ENCODE measurements at places on chromosomes 12 and 14.
A peak's percentile ranks its signal among the peaks of the same experiment; 100 is the strongest.

- no peak for DNase-seq
Observed at GRCh38 chr12:48695859-48696258, 13.8 kb upstream of the KANSL2 start.

DNA sequence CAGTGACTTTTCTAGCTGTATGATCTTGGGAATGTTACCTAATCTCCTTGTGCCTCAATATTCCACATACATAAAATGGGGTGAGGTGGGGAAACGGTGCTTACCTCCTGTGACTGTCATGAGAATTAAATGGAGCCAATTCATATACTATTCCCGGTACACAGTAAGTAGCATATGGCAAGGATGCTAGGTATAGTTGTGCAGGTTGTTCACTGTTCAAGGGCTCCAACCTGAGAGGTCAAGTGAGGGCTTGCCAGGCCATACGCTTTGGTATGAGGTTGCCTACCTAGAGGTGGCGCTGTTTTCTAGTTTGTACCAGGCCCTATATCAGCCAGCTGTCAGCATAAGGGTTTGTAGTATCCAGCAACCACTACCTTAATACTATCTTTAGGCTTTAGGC is 3.6 kb upstream of the BATF start:
- DNase-seq, result no peak

- DNase-seq, result no peak
Observed at GRCh38 chr14:61752626-61753025, 9.6 kb upstream of the SNAPC1 start.

GRCh38 chr12:22121224-22121623 is 75.2 kb downstream of the CMAS start:
- no peak for DNase-seq

- DNase-seq, result no peak
Observed at GRCh38 chr12:54472494-54473262, 724 bp downstream of the GTSF1 start.

DNA sequence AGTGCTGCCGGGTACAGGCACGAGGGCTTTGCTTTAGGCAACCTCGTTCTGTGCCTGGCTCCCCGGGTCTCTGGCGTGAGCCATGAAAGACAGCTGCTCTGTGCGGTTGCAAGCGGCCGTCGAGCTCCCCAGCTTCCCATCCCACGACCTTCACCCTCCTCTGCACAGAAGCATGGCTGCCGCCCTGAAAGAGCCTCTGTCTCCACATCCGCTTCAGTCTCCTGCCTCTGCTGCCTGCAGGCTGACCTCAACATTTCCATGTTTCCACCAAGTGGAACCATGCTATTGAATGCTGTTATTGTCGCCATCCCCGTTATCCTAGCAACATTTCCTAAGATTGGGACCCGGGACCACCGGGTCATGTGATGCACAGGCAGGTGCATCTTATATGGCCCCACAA is 57.1 kb downstream of the KDM2B start:
- DNase-seq, result no peak

- peak; percentile 48 for DNase-seq
Observed at GRCh38 chr14:57189070-57189469, 79.6 kb downstream of the EXOC5 start.

DNA sequence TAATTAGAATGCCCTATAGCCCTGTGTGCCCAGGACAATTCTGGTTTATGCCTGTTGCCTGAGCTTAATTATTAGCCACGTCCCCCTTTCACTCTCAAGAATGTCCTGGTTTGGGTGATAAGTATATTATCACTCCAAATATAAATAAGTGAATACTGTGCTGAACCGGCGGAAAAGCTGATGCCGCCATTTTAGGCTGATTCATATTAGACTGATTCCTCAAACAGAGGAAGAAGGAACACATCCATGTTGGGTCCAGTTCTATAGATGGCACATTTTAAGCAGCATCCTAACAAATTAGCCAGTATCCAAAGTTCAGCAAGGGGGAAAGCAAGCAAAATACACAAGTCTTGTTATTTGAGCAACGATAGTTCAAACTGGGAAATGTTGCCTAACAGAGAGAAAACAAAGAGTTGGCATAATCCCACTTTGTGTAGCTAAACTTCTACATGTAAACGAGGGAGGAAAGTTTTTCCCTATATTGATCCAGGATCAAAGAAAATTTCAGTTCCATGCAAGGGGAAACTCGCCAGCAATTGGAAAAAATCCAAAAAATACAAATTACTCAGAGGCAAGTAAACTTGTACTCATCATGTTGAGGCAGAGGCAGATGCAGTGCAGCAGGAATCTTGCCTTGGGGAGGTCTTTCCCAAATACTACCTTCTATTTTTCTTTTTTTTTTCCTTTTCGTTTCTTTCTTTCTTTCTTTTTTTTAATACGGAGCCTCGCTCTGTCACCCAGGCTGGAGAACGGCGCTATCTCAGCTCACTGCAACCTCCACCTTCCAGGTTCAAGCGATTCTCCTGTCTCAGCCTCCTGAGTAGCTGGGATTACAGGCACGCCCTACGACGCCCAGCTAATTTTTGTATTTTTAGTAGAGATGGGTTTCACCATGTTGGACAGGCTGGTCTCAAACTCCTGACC is 96.2 kb downstream of the ITPR2 start:
- DNase-seq, result no peak

GRCh38 chr14:62158779-62159178 is 396.6 kb downstream of the SNAPC1 start:
- DNase-seq, result peak; percentile 24

- no peak for DNase-seq
Observed at GRCh38 chr12:129296671-129297070, 443.4 kb downstream of the GLT1D1 start.

- DNase-seq, result no peak
Observed at GRCh38 chr12:18206198-18206597, 55.1 kb upstream of the PIK3C2G start.

DNA sequence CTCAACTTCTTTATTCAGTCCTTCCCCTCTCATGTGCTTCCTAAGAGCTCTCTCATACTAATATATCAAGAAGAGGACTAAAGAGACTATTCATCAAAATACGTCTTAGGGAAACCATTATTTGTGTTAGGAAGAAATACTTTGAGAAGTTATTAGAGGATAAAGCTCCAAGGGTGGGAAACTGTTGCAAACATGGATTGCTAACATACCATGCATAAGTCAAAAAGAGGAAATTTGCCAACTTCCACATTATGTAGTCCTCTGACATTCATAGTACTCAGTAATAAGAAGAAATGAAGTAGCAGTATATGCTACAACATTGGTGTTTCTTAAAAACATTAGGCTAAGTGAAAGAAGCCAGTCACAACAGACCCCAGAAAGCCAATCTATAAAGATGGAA is 128.8 kb upstream of the CLEC14A start:
- no peak for DNase-seq

DNA sequence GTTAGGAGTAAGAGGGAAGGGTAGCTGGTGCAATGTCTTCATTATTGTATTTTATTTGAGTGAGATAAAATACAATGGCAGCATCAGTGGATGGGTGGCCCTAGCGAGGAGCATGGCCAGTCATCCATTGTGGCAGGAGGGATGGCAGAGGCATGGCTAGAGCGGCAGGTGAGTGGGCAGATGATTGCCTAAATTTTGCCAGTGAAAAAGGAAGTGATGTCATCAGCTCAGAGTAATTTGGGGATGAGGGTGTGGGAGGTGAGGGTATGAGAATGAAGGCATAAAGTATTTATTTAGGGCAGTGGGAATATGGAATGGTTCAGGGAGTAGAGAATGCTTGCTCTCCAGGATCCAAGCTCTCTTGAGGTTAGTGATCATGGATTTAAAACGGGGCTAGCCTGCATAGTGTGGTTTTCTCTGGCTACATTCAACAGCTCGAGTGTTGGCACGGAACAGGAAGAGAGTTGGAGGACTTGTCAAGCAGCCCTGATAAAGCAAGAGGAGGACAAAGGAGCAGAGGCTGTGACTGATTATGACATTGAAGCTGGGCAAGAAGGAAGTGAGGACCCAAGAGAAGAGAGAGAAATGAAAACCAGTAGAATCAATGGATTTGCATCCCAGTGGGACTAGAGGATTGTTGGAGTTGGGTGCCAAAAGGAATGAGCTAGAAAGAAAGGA is 18.7 kb upstream of the SERPINA6 start:
- no peak for DNase-seq

- DNase-seq, result no peak
Observed at GRCh38 chr12:25875661-25876060, 82.8 kb upstream of the RASSF8 start.

DNA sequence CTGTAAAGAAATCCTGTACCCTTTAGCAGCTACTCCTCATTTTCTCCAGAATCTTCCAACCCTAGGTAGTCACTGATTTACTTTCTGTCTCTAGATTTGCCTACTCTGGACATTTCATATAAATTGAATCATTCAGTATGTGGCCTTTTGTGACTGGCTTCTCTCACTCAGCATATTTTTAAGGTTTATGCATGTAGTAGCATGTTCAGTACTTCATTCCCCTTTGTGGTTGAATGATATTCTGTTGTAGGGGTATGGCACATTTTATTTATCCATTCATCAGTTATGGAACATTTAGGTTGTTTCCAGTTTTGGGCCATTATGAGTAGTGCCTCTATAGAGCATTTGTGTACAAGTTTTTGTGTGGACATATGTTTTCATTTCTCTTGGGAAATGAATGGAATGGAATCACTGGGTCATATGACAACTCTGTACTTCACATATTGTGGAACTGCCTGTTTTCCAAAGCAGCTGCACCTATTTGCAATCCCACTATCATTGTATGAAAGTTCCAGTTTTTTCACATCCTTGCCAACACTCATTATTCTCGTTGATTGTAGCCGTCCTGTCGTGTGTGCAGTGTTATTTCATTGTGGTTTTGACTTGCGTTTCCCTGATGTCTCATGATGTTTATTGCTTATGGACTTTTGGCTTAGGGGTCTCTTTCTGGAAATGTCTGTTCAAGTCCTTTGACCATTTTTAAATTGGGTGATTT is 57.2 kb downstream of the ATF7IP start:
- DNase-seq, result no peak

DNA sequence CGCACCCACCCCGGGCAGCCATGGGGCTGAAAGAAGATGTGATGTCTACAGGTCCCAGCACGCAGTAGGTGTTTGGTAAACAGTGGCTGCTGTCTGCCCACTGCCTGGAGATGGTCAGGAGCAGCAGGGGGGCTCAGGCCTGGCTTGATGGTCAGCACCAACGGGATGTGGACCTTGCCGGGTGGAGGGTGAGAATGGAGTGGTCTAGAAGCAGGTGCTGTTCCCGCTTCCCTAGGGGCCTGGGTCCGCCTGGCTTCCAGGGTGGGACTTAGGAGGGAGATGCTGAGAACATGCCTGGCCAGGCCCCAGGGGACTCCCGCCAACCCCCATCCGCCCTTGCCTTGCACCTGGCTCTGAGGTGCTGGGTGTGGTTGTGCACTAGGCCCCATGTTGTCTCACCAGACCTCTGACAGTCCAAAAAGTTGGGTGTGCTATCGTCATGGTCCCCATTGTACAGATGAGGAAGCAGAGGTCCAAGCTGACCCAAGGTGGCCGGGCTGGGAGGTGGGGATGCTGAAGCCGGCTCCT is 12.9 kb downstream of the FAM222A start:
- DNase-seq, result peak; percentile 15

GRCh38 chr14:20329355-20329754 is 3.7 kb downstream of the CCNB1IP1 start:
- DNase-seq, result no peak

DNA sequence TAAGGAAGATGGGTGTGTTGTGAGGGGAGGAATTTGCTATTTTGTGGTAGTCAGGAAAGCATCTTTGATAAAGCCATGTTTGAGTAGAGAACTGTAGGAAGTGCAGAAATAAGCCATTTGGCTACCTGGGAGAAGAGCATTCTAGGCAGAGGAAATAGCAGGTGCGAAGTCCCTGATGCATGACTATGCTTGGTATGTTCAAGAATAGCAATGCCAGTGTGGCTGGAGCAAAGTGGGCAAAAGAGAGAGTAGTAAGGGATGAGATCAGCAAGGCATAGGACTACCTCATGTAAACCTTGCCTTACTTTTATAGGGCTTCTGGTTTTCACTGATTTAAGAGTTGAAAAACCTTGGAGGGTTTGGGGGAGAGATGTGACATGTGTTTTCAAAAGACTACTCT is 365.5 kb upstream of the GARIN6 start:
- DNase-seq, result no peak

DNA sequence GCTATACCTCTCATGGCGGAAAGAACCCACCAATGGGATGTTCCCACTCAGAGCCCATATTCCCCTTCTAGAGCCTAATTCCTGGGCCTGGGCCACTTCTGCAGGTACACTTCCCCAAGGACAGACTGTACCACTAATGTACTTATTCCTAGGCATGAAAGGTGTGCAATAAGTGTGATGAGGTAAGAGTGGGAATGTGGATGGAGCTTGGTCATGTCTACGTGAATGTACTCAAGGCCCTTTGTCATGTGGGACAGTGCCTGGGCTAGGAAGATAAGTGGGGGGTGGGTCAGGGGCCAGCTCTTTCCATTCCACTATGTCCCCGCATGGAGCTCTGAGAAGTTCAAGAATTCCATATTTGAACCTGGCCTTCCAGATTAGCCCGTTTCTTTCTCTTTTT is 63.4 kb upstream of the FUT8 start:
- no peak for DNase-seq

DNA sequence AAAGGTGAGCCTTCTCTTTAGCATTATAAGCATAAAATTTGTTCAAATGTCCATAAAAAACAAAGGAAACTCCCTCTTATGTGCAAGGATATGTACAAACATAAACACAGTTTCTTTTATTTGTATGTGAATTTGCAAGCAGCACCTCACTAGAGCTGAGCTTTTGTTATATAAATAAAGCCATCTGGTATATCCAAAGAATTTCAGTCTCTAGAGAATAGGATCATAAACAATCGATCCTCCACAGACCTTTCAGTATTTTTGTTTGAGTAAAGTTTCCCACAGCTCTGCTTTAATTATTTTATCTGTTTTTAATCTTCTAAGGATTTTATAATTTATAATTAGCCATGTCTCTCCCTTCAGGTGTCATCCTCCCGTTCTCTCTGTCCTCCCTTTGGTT is 89.2 kb downstream of the OTOGL start:
- DNase-seq, result no peak

GRCh38 chr12:97555547-97556187 is 93.1 kb downstream of the RMST start:
- DNase-seq, result no peak

GRCh38 chr14:48247977-48248376 is 572.6 kb upstream of the MDGA2 start:
- no peak for DNase-seq

- DNase-seq, result peak; percentile 54
Observed at GRCh38 chr14:23294734-23295561, 7.7 kb downstream of the PPP1R3E start.
